ENCODE measurements at places on chromosomes 5 and 9. TPM values are rescaled to one million over a fixed set of nuclear protein-coding genes. Genes with fewer than 3 reads are reported as not detected.

Gene AGXT2
- total RNA-seq = not detected

Gene LCN1
- total RNA-seq = not detected

Gene FLT4
- 3.4 TPM for total RNA-seq

Gene IL7R
- total RNA-seq = not detected

Gene PCDHGC3
- total RNA-seq = 11.0 TPM

Gene MLANA
- 12.1 TPM for total RNA-seq

GRCh38 chr5:149697001-149697400, 33.1 kb upstream of the PPARGC1B start:
- no peak for DNase-seq

- no peak for DNase-seq
Observed at GRCh38 chr9:85045271-85045670, 375.7 kb downstream of the NTRK2 start.

DNA sequence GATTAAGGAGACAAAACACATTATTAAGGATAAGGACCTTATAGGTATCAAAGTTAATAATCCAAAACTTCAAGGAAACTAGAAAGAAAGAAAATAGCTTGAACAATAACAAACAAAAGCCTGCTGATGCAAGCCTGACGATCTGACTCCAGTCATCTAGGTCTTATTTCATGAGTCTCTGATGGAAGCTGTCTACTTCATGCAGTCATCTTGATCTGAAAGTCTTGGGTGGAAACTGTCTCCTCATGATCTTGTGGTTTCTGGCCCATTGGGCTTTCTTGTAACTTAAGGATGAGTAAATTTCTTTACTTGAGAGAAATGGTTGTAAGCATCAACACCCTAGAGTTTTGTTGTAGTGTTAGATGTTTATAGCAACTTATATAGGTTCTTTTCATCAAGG, 20.6 kb upstream of the PSIP1 start:
- no peak for DNase-seq

DNA sequence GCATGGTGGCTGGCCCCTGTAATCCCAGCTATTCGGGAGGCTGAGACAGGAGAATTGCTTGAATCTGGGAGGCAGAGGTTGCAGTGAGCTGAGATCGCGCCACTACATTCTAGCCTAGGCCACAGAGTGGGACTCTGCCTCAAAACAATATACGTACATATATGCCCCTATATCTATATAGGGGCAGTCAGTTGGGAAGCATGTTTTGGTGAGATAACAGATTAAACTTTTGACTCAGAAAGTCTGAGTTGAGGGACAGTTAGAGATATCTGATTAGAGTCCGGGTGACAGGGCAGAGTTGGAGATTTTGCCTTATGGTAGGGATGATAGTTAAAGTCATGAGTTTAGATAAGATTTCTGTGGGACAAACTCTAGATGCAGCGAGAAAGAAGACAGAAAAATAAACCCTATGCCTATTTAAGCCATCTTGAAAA, 71.8 kb upstream of the ALDH1A1 start:
- no peak for DNase-seq

DNA sequence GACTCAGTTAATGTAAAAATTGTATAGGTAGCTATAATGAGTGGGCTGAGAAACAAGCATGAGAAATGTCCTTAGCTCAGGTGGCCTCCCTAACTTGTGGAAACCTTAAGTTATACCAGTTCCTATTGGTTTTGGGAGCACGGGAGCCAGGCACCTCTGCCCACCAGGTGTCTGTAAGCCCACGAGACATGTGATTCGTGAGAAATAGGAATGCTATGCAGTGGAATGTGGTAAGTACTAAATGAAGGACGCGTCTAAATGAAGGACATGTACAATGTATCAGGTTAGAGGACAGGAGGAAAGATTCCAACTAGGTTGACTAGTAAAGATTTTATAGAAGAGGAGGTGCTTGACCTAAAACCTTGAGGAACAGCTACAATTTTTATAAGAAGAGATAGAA, 46.0 kb upstream of the F2RL2 start:
- no peak for DNase-seq

- DNase-seq = no peak
Observed at GRCh38 chr9:84514421-84514820, 155.1 kb upstream of the NTRK2 start.

DNA sequence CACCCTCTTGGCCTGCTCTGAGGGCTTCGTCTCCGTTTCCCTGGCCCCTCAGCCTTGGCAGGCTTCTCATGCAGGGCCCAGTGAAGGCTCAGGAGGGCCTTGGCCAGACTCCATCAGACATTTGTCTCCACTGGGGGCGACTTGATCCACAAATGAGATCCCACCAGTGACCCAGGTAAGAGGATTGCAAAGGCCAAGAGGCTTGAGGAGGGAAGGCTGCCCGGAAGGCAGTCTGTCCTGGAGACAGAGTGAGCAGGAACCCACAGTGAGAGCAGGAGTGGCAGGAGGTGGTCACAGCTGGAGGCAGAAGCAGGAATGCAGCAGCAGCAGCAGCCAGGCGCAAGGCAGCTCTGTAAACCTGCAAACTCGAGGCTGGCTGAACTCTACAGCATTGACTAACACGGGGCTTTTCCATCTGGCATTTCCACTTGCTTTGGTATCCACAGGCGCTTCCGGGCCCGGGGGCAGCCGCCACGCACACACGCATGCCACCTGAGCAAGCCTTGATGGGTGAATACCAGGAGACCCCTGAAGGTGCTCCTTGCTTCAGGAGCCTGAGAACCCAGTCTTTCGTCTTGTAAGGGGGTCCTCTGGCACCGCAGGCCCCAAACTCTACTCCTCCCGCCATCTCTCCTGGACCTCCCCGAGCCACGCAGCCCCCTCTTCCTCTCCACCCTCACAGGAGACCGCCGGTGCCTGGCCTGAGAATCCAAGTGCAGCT, 14.7 kb downstream of the MGAT1 start:
- DNase-seq = no peak

- no peak for DNase-seq
Observed at GRCh38 chr9:111662576-111663300, 1.3 kb downstream of the GNG10 start.

DNA sequence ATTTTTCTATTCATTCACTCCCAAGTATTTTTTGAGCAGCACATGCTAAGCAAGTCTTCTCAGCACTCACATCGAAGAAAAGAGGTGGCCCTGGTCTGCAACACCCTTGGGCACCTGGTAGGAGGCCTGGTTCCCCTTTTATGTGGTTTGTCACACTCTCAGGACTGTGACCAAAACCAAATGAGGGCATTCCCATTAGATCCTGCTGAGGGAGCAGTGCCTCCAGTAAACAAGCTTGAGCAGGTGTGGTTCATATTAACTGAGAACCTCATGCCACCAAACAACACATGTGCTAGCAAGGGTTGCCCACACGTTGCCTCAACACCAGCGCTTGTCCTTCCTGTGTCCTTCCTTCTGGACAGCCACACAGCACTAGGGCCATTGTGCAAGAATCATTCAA, 26.9 kb upstream of the SYK start:
- DNase-seq = no peak

DNA sequence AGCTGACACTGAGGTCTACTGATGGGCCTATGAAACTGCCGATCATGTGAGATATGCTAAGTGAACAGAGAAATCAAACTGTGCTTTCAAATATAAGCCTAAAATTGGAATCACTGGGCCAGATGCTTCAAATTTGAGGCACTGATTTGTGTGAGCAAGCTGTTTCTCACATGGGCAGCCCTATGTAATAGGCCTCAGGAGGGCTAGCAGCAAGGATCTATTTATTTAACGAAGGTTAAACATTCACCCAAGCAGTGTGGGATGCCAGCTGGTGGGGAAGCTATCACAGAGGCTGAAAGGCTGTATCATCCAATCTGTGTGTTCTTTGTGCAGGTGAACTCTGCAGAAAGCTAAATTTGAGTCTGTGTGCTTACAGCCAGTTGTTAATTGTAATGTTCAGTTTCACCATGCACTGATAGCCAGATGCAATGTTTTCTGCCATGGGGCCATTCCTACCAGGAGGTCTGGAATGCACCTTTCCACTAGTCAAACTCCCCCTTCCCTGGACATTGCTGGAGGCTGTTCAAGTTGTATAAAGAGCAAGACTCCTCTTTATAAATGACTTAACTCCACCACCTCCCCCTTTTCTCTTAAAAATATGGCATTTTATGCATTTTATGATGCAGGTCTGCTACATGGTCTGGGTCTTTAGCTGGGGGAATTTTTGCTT, 228.9 kb downstream of the SH3GL2 start:
- no peak for DNase-seq

DNA sequence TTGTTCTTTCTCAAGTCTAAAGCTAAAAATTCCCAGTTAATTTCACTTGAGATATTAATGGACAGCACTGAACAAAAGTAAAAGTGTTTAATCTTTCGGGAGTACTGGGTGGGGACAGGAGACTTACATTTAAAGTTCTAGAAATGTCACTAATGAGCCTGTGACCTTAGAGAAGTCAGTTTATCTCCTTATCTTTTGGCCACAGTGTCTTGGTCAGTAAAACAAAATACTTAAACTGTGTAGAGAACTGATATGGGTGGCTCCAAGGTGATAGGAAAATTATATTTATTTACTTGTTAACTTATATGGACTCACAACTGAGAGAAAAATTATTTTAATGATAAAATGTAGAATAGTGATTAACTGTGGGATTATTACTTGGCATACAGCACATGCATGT, 8.9 kb downstream of the IPO11 start:
- DNase-seq = no peak

DNA sequence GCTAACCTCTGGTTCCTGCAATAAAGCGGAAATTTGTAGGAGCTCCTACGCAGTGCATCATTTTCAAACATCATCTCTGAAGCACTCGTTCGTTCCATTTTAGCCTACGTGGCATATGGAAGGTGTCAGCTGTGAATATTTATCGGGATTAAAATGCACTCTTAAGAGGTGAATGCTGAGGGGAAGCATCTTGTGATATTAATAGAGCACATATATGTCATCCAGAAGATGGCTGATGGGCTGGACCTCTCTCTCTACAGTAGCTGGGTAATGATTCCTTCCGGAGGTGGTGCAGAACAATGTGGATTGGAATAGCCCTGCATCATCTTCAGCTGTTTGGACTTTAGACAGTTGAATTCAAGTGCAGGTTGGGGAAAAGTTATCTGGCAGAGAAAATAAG, 478.7 kb downstream of the DMAC1 start:
- DNase-seq = no peak

GRCh38 chr5:162410365-162410764, 342.8 kb downstream of the GABRG2 start:
- DNase-seq = no peak

DNA sequence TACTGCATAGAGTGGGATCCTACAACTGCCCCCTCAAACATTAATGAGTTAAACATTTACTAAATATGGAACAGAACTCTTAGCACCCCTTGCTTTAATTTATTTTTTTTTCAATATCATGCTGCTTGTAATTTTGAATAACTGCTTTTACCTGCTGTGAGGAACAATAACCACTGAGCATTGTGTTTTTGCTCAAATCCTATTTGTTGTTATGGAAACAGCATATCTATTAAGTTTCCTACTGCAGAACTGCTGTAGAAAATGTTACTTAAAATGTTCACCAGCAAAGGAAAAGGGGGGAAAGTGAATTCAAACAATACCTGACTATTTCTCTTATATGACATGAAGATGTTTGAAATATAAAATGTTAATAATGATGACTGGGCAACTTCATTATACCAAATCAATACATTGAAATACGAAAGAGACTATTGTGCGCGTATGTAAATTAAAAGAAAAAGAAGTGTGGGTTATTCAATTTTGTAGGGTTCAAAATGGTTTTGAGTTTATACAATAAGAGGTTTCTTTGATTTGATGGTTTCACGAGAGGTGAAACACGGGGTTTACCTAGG, 1043.8 kb upstream of the NUDT12 start:
- no peak for DNase-seq

DNA sequence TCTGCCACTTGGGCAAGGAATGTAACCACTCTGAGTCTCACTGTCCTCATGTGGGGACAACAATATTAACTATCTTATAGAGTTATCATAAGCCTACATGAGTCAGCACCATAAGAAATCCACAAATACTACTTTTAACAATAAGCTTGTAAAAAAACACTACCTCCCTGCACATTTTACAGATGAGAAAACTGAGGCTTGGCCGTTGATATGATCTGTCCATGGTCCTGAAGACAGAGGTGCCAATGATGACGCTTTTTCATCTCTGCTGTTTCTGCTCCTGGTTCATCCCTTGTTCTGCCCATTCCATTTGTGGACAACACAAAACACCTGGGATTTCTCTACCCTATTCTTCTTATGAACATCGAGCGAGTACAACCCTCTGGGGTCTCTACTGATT, 23.4 kb upstream of the STRBP start:
- DNase-seq = no peak

GRCh38 chr5:141654298-141654697, 3.1 kb upstream of the FCHSD1 start:
- DNase-seq = no peak

GRCh38 chr9:73577848-73578247, 426.2 kb downstream of the ANXA1 start:
- no peak for DNase-seq

DNA sequence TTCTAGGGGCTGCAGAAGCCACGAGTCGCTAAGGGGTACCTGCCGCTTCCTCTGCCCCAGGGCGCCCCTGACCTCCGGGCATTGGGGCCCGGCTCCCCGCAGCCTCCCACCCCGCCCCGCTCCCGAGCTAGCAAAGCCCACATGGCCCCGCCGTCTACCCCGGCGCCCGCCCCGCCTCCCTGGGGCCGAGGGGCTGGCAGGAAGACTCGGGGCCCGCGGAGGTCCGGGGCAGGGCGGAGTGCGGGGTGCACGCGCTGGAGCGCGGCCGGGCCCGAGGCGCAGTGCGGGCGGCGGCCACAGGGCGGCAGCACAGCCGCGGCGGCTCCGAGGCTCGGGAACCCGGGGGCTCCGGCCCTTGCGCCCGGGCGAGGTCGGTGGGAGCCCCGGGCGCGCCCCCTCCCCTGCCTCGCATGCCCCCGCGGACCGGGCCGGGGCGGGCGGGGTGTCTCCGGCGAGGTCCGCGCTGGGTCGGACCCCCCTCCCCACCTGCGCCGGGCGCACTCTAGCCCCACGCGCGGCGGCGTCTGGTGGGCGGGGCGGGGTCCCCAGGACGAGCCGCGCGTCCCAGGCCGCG, 6.7 kb downstream of the NRARP start:
- no peak for DNase-seq
